Epithelial cell of umbilical artery (primary cell): ENCODE measurements at places on chromosomes 7 and 10. TPM values are rescaled to one million over a fixed set of nuclear protein-coding genes. Genes with fewer than 3 reads are reported as not detected.

Gene STEAP2
- 5.8 and 12.8 TPM in 2 replicates for total RNA-seq

Gene CBX3
- total RNA-seq, result 206 and 215 TPM in 2 replicates

Gene ARL4A
- total RNA-seq, result 68.5 and 77.8 TPM in 2 replicates

Gene PRSS1
- not detected in 2 replicates for total RNA-seq

Gene SPDYE2
- total RNA-seq, result not detected in 2 replicates

Gene TLX1
- total RNA-seq, result 0.15 TPM in 1 of 2 replicates, not detected in the other

Gene GPER1
- total RNA-seq, result 0.32 TPM in 1 of 2 replicates, not detected in the other

Gene GFRA1
- total RNA-seq, result under 0.01 and 1.8 TPM in 2 replicates

Gene ANKRD22
- total RNA-seq, result not detected in 2 replicates

Gene CDK14
- total RNA-seq, result 14.0 and 17.9 TPM in 2 replicates

Gene NEURL1
- under 0.01 and 0.15 TPM in 2 replicates for total RNA-seq

Gene DLG5
- 9.0 and 9.1 TPM in 2 replicates for total RNA-seq

Gene MYOF
- 169 and 214 TPM in 2 replicates for total RNA-seq

Gene NXPH1
- total RNA-seq, result not detected in 2 replicates

Gene SSC4D
- total RNA-seq, result 0.65 and 0.76 TPM in 2 replicates

Gene PLEKHA8
- 14.9 and 22.3 TPM in 2 replicates for total RNA-seq

Gene SYPL1
- total RNA-seq, result 63.3 and 65.7 TPM in 2 replicates

Gene CARD11
- total RNA-seq, result 1.7 and 6.2 TPM in 2 replicates

Gene LRRC18
- total RNA-seq, result not detected in 2 replicates

Gene ACTL6B
- not detected in 2 replicates for total RNA-seq

Gene PRPS1L1
- total RNA-seq, result not detected in 2 replicates

Gene SLC35G1
- total RNA-seq, result 2.3 and 4.2 TPM in 2 replicates

Gene TRIM8
- 54.1 and 66.3 TPM in 2 replicates for total RNA-seq

Gene CREB5
- total RNA-seq, result 2.3 and 2.4 TPM in 2 replicates

Gene ELN
- total RNA-seq, result 0.30 TPM in 1 of 2 replicates, not detected in the other

Gene EGFR
- total RNA-seq, result 1.2 and 1.6 TPM in 2 replicates

Gene EMX2
- total RNA-seq, result 0.15 TPM in 1 of 2 replicates, not detected in the other

Gene SPDYE6
- total RNA-seq, result not detected in 2 replicates

Gene OSBPL3
- 17.2 and 23.9 TPM in 2 replicates for total RNA-seq

Gene TMEM26
- total RNA-seq, result 2.0 and 3.6 TPM in 2 replicates

Gene STOX1
- 0.30 and 0.32 TPM in 2 replicates for total RNA-seq

Gene SEMA3A
- total RNA-seq, result 4.5 and 88.9 TPM in 2 replicates

Gene TMEM176B
- total RNA-seq, result not detected in 2 replicates

Gene ANXA8L1
- total RNA-seq, result not detected in 2 replicates

Gene CFAP58
- total RNA-seq, result 0.15 and 0.65 TPM in 2 replicates

Gene LBX1
- total RNA-seq, result not detected in 2 replicates

Gene CNPY1
- not detected in 2 replicates for total RNA-seq

Gene KCP
- total RNA-seq, result under 0.01 TPM in 1 of 2 replicates, not detected in the other

Gene CYP26C1
- 0.32 and 1.4 TPM in 2 replicates for total RNA-seq

Gene GNAT3
- not detected in 2 replicates for total RNA-seq

Gene TEX36
- not detected in 2 replicates for total RNA-seq

Gene SDK1
- 0.32 and 2.7 TPM in 2 replicates for total RNA-seq
